Stimulated activated CD8-positive, alpha-beta memory T cell treated with anti-CD3 and anti-CD28 coated beads, Interleukin-15, amount 100 ng/mL, for 4 hours (primary cell): ENCODE measurements at places on chromosomes 2 and 18.

- DNase-seq = no peak
Observed at GRCh38 chr18:4734903-4735302, 279.8 kb upstream of the DLGAP1 start.

GRCh38 chr2:181738074-181738473, 57.8 kb upstream of the NEUROD1 start:
- DNase-seq = no peak

DNA sequence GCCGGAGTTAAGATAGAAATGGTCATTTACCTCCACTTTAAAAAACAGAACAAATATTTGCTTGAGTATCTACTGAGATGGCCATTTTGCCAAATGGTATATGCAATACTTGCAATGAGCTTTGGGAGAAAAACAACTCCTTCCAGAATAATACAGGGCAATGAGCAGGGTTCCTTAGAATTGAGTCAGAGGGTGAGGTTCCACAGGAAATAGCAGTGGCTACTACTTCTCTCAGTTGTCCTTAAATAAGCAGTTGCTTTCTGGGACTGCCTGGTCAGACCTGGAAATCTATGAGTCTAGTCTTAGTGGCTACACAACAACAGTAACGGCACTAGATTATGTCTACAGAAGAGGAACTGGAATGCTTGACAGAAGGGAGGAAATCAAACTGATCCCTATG, 80.9 kb upstream of the CCDC85A start:
- DNase-seq = no peak

DNA sequence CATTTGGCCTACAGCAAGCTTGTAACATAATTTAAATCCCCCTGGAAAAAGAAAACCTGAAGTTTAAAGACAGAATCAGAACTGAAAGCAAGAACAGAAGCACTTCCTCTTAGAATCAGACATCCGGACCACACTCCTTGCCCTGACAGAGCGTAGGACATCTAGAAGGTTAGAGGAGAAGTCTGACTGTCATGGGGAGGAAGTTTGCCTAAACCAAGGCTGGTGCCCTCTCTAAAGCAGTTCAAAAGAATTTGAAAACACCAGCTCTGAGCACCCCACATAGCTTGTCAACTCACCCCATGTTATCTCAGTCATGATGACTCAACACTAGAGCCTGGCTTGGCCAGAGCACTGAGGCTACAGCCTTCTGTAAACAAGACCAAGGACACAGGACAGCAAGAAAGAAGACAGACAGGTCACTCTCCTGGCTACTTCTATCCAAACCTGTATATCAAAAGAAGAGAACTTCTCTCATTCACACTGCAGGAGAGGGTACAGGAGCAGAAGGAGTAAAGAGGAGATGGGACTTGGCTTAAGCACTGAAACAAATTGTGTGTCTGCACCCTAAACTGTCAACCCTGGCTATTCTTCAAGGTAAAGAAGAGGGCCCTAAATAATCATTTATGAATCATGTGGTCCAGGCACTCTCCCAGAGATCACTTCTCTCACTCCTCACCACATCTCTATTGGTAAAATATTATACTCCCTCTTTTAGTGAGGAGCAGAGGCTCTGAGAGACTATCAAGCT, 198.6 kb downstream of the MEMO1 start:
- DNase-seq = no peak
